ENCODE measurements at places on chromosomes 3 and 15.

DNA sequence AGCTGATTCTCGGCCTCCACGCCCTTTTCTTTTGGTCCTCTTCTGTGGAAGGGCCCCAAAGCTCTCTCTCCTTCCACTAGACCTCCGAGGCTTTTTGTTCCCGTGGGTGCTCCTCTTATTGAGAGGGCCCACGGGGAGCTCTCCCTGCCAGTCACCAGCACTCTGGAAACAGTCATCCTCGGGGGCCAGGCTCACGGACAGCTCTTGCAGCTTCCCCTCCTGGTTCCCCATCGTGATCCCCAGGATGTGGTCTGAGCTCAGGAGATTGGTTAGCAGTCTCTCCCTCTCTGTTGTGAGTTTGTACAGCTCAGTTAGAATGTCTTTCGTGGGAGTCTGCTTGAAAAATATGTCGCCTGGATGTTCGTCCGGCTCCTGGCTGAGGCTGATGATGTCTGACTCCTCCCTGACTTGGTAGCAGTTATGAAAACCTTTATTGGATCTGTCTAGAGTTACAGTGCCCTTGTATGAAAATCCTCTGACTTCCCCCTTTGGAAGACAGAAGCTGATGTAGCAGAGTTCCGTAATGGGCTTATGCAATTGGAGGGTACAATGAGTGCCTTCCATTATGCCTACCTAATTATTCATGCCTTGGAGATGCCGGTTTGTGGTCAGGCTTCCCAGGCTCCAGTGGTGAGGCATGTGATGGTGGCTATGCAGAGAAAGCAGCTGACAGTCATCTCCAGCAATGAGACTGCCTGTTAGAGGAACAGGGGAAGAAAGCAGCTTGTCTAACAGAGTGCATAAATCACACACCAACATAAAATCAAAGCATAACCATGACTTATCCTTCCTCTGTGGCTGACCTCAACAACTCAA lies 40.0 kb downstream of the FMN1 start:
- H3K27ac ChIP-seq: peak overlapping the region; percentile 55
- no peaks in the 10 kb centered on the region for H3K4me1 ChIP-seq
- no peaks in the 10 kb centered on the region for H3K27me3 ChIP-seq

GRCh38 chr15:60411774-60412425 lies 14.1 kb upstream of the ANXA2 start:
- H3K36me3 ChIP-seq: peaks cover 7% of the 10 kb centered on the region
- no peaks in the 10 kb centered on the region for H3K4me1 ChIP-seq
- H3K4me3 ChIP-seq: no peak overlapping the region
- no peak for DNase-seq

DNA sequence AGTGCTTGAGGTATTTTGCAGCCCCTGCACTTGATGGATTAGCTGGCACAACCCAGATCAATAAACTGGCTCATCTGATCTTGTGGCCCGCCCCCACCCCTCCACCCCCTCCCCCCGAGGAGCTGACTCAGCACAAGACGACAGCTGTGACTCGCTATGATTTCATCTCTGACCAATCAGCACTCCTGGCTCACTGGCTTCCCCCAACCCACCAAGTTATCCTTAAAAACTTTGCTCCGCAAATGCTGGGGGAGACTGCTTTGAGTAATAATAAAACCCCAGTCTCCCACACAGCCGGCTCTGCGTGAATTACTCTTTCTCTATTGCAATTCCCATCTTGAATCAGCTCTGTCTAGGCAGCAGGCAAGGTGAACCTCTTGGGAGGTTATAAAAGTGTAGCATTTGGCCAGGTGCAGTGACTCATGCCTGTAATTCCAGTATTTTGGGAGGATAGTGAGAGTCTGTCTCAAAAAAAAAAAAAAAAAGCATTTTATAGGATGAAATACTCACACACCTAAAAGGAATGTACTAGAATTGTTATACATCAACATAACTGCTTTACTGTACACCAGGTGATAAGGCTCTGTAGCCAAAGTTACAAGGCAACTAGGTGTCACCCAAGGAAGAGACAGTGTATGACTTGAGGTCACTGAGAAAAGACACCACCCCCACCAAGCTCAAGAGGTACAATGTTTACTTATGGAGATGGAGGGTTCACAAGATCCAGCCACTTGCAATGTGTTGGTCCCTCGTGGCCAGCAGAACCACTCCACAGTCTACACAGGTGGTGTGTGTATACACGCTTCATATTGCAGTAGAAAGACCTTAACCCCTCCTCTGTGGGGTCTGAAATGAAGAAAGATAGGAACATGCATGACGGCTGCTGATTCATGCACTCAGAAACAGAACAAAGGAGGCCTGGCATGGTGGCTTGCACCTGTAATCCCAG lies 8.6 kb downstream of the ZNF445 start:
- no peaks in the 10 kb centered on the region for H3K4me1 ChIP-seq
- H3K27ac ChIP-seq: no peak overlapping the region
- H3K27me3 ChIP-seq: no peaks in the 10 kb centered on the region
- no peak for DNase-seq
- no peak overlapping the region for H3K4me3 ChIP-seq

- no peak overlapping the region for H3K27ac ChIP-seq
- H3K36me3 ChIP-seq: peaks cover 5% of the 10 kb centered on the region
- peaks cover 4% of the 10 kb centered on the region for H3K4me1 ChIP-seq
- no peaks in the 10 kb centered on the region for H3K27me3 ChIP-seq
- no peak overlapping the region for H3K4me3 ChIP-seq
- no peak for DNase-seq
Measured at GRCh38 chr3:14505803-14506500, 34.2 kb downstream of the GRIP2 start.

- no peak overlapping the region for H3K4me3 ChIP-seq
- DNase-seq: no peak
- no peaks in the 10 kb centered on the region for H3K4me1 ChIP-seq
- H3K36me3 ChIP-seq: no peaks in the 10 kb centered on the region
- no peak overlapping the region for H3K27ac ChIP-seq
- H3K27me3 ChIP-seq: no peaks in the 10 kb centered on the region
Measured at GRCh38 chr15:38650936-38651327, 86.3 kb upstream of the RASGRP1 start.

DNA sequence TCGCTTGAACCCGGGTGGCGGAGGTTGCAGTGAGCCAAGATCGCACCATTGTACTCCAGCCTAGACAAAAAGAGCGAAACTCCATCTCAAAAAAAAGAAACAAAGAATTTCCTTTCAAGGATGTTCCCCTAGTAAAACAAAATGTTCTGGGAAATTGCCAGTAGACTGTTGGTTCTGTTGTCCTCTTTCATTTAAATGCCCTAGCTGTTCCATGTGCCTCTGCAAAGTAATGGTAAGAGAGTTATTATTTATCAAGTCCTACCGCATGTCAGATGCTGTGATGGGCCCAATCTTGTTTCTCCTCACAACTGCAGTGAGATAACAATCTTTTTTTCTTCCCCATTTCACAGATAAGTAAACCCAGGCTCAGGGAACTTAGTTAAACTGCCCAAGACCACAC lies 254.3 kb upstream of the TPM1 start:
- no peaks in the 10 kb centered on the region for H3K27me3 ChIP-seq
- H3K4me1 ChIP-seq: no peaks in the 10 kb centered on the region
- no peak overlapping the region for H3K4me3 ChIP-seq
- H3K27ac ChIP-seq: no peak overlapping the region

All from tibial nerve (tissue), 4 donors.